GM19239 (cell line): ENCODE measurements at places on chromosomes 16 and 17.

DNA sequence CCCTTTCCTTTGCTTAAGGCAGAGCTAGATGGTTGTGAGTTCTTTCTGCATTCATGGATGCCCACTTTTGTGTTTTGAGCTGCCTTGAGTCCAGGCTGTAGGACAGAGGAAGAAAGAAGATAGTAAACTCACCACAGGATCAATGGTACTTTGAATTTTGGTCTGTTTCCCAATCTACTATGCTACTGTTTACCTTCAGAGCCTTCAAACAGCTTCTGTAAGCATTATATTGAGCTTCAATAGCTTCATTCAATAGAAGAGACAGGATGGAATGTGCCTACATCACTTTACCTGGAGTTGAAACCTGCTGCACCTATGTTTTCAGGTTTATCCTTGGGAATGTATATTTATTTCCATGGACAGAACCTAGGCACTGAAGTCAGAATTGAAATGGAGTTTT lies 397.9 kb upstream of the DYNLRB2 start:
- DNase-seq = no peak

GRCh38 chr16:66524601-66525164 lies 25.2 kb downstream of the TK2 start:
- no peak for DNase-seq

DNA sequence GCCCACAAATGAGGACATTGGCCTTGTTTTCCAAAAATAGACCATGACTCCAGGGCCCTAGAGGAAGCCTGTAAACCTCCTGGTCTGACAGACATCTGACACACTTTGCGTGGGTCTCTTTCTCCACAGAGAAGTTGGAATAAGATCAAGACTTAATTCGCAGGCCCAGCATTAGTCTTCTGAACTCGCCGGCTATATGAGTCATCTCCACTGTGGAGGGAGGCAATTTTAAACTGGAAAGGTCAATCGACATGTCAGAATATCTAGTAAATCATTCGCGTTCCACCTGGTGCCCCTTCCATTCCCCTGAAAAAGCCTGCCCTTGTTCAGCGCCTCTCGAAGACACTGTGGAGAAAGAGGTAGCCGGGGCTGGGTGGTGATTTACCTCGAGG lies 140.1 kb downstream of the CLEC16A start:
- no peak for DNase-seq

DNA sequence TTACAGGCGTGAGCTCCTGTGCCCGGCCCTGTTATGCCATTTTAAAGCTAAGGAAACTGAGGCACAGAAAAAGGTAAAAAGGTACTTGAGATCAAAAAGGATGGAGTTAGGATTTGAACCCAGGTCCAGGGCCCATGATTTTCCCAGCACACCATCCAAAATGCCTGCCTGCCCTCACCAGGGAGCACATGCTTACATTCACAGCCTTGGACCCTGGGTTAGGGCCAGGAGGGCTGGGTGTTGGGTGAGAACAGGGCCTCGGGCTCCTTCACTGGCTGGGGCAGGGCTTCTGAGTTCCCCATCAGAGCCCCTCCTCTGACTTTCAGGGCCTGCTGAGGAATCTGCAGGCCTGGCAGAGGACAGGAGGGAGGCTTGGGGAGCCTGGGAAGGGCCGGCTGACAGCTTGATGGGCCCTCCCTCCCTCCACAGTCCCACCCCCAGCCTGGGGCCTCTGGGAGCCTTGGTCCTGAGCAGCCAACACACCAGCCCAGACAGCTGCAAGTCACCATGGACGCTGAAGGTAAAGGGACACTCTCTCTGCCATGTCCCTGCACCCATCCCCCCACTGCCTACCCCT lies at the start of gene QPRT:
Gene QPRT (plus strand): TSS at position 490 of the 577 bp plus-strand sequence. CDS start 18 bp downstream, at position 508.
- no peak for DNase-seq

GRCh38 chr16:77684181-77684526 lies 38.2 kb upstream of the NUDT7 start:
- DNase-seq = no peak

GRCh38 chr17:80000136-80000535 lies 35.5 kb downstream of the TBC1D16 start:
- DNase-seq = no peak

- no peak for DNase-seq
Measured at GRCh38 chr16:70805787-70806186, 4.8 kb upstream of the VAC14 start.

DNA sequence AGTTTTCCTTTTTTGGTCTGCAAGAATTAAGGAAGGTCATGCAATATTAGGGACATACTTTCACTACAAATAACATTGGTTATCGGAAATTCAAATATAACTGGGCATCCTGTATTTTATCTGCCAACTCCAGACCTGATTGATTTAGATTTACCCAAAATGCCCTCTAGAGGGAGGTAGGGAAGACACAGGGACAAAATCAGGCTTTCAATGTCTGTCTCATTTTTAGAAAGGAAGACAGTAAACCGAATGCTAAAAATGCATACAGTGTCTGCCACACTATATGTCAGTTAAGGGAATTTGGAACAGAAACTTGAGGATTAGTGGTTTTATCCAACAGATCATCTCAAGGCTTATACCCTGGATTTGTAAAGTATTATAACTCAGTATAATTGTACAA lies 161.7 kb upstream of the SOX9 start:
- DNase-seq = no peak

DNA sequence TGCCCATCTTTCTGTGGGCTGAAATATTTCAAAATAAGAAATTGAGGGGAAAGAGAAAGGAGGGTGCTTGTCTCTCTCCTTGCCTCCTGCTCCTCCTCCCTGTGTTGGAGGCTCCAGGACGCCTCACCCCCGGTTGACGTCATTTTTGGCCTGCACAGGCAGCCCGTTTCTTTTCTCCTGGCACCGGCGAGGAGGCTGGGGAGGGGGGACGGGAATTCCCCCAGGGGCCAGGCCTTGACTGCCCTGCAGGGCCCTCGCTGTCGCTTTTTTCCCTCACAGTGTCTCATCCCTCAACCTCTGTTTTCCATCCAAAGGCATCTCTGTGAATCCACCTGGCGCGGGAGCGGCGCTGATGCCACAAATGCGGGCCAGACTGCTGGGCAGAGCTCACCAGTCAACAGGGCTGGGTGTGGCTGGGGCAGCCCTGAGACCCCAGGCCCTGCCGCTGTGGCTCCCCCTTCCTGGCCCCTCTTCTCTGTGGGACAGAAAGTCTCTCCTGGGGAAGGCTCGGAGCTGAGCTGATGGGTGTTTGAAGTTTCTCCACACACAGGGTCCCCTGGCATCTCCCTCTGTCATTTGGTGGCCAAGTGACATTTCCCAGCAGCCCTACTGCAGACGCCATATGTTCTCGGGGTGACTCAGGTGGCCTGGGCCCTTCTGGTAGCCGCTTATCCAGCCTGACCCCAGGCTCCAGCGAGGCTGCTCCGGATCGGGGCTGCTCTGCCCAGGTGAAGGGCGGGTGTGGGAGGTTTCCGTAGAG lies 16.0 kb downstream of the CENPX start:
- DNase-seq = no peak

DNA sequence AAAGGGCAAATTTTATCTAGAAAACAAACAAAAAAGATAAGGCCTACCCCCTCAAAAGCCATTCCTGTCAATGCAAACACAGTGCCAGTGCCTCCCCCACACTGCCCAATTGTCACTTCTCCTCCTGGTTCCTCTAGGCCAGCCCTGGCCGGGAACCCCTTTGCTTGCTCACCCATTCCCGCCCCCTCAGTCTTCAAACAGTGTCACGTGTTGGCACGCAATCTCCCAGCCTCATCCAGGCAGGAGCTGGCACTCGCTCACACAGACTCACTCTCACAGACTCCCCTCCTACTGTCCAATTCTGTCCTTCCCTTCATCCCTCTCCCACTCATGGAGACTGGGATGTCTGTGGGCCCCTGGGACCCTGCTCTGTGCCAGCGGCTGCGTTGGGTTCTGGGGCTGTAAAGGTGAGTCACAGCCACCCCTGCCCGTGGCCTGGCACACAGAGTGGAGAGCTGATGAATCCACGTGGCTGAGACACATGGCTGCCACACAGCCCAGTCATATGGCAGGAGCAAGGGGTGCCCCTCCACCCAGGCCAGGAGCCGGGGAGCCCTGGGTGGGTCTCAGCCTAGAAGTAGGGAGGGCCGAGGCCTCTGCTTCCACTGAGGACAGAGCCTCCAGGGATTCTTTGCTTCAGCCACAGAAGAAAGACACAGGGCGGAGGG lies 54.8 kb downstream of the VAC14 start:
- no peak for DNase-seq

GRCh38 chr17:75270218-75270965 lies 639 bp downstream of the MIF4GD start:
- DNase-seq = peak; percentile 65

GRCh38 chr17:80385046-80385445 lies 29.9 kb upstream of the ENDOV start:
- DNase-seq = no peak

DNA sequence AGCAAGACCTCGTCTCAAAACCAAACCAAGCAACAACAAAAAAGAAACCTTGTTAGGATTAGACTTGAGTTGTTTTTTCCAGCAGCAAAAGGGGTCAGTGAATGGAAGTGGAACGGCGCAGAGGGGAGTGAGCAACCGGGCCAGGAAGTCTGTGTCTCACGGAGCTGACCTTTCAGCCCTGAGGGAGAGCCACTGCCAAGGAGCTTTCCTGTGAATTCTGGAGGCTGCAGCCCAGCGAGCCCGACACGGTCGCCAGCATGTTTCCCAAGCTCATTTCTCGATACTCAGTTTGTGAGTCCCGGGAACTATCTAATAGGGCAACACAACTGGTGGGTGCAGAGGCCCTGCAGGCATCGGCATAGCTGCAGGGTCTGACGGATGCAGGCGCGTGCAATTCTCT lies 19.6 kb downstream of the TELO2 start:
- no peak for DNase-seq

DNA sequence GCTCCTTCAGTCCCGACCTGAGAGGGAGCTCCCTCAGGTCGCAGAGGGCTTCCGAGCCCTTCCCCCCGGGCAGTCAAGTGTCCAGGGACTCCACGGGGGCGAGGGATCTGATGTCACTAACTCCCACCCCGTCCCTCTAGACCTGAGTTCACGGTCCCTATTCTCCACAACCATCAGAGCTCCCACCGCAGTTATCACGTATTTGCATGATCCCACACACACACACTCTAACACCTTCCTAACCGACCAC lies 3.7 kb upstream of the PER1 start:
- DNase-seq = no peak

- no peak for DNase-seq
Measured at GRCh38 chr17:49495842-49496182, 719 bp downstream of the NGFR start.

GRCh38 chr17:72536788-72537187 lies 416.0 kb downstream of the SOX9 start:
- DNase-seq = no peak

DNA sequence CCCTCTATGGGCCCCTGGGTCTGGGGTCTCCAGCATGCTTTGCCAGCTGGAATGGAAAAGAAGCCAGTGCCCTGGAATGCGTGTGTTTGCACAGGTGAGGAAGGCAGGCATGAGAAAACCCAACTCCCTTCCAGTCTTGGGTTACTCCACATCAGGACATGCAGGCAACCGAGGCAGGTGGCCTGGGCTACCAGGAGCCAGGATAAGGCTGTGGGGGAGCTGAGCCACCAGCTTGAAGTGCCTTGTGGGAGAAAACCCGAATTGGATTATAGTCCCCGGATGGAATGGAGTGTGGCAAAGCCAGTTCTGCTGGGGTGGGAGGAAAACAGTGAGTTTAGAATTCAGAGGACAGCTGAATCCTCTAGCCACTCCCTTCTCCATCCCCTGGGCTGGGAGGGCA lies 7.2 kb downstream of the SRCIN1 start:
- no peak for DNase-seq

DNA sequence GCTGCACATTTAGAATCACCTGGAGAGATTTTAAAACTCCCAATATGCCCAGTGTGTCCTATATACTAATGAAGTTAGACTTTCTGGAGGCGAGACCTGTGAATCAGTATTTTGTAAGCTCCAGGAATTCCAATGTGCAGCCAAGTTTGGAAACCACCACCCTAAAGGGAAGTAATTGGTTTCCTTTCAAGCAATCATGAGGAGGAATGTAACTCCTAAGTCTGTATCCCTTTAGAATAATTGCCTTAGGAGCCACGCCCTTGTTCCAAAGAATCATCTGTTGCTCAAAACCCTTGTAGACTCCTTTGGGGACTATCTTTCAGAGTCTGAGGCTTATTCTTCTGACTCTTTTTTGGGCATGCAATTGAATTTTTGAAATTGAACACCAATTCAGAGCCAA lies 84.4 kb downstream of the DNAH9 start:
- DNase-seq = no peak
